Esophagus squamous epithelium (tissue), 5 donors: ENCODE measurements at places on chromosomes 2 and 18.

DNA sequence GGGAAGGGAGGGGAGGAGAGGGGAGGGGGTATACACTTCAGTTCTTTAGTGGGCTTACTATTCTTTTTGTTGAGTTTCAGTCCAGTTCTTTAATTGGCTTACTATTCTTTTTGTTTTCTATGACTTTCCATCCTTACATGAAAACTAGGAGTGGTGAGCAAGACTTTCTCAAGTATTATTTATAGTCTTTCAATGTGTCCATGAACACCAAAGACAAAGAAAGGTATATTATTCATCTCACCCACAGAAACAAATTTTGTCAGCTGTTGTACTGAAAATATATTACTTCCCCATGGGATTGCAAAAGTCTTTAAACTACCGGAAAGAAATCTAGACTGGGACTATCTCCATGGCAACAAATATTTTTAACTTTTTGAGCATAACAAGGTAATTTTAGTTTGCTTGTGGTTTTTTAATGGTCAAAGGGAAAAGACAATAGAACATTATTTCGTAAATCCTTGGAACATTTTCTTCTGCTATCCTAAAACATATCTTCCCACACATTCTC lies 17.6 kb downstream of the ADAM17 start:
- DNase-seq: no peak

DNA sequence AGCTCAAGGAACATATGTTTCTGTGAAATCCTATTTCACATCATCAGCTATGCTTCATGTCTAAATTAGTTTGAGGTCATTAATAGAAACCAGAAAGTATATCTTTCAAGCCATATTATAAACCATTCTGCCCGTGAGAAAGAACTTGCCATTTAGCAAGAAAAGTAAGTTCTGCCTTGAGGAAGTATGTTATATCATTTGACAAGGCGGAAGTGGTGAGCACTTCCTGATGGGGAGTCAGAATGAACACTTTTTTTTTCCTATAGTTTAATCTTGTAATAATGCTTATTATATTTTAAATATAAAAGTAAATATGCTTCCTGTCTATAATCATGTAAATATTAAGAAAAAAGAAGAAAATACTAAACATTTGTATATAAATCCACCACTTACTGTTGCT lies 39.3 kb upstream of the NRXN1 start:
- no peak for DNase-seq

DNA sequence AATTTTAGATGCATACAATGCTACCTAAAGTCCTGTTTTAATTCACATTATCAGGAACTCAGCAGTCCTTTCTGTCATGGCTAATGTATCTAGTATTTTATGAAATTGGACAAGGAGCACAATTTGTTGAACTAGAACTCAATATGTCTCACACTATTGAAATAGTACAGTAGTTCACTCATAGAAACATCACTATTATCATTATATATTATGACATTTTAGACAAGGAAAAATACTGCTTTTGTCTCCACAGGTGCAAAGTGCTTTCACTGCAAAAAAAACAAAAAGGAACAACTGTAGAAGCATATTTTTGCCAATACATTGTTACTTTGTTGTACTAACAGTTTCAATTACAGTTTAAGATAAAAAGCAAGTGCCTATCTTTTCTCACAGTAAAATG lies 419.2 kb upstream of the CDH19 start:
- DNase-seq: no peak

GRCh38 chr2:79971807-79972206 lies 332.7 kb downstream of the LRRTM1 start:
- DNase-seq: no peak

DNA sequence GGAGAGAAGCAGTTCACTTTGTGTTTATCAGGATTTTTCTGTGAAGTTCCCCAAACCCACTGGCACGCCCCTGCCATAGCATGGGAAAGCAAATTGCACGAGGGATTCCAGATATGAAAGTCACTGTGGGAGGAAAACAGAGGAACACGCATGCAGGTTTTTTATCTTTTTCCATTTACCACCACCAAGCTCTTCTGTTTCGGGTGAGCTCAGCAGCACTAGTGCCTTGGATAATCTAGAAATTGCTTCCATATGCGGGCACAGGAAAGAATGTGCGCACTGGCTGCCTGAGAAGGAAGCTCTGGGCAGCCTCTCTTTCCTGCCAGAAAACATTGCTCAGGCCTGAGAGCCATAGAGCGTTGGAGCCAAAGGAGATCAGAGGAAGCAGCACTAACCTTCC lies 65.9 kb upstream of the WIPF1 start:
- no peak for DNase-seq

DNA sequence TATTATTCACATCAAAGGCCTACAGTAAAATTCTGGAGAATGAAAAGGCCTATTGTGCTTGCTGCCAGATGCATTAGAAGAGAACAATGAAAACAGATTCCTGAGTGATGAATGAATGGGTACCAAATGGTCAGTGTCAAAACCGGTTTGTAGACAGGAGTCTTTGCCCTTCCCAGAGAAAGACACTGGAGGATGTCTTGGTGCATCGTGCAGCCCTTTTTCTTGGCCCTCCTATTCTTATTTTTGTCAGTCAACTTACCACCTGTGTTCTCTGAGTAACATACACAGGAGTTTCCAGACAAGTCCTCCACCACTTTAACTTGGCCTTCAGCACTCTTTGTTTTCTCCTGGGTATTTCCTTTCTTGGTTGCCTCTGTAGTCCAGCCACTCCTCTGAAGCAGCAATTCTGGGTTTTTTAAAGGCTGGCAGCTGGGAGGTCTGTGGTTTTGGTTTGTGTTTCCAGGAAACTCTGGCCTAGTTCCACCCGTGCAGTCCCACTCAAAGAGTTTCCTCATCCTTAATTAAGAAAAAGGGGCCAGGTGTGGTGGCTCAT lies 29.4 kb downstream of the PSTPIP2 start:
- no peak for DNase-seq

DNA sequence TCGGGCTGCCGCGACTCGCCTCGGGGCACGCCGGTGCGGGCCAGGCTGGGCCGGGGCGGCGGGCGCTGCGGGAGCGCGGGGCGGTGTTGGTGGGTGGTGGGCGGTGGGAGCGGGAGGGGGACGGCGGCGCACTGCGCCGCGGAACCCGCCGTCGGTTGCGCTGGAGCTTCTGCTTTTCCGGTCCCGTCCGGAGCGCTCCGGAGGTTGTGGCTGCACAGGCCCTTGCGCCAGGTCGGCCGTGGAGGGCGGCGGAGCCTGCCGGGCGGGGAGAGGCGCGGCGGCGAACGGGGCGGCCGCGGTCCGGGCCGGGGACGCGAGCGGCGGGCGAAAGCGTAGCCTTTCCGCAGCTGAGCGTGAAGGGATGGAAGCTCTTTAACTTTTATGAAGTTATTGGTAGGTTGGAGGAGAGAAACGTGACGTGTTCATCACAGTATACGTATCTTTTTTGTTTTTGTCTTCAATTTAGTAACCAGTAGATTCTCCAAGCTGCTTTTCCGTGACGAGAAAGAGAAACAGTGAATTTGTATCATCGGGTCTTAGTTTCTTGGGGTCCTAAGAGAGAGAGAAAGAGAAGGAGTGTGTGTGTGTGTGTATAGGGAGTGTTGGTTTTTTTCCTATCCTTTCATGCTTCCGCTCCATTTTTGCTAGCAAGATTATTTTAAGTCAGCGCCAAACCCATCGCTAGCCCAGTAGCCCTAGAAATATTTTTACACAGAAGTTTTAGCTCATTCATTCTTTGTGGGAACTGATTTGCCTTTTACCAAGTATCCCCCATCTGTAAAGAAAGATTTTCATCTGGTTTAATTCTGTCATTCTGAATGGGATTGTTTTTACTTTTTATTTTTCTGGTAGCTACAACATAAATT lies 535 bp downstream of the ATG4B start:
- no peak for DNase-seq

GRCh38 chr18:70384181-70384790 lies 95.4 kb downstream of the SOCS6 start:
- no peak for DNase-seq

- no peak for DNase-seq
Measured at GRCh38 chr2:126771501-126772195, 115.7 kb downstream of the GYPC start.

GRCh38 chr18:7102131-7102530 lies 15.5 kb downstream of the LAMA1 start:
- DNase-seq: no peak

DNA sequence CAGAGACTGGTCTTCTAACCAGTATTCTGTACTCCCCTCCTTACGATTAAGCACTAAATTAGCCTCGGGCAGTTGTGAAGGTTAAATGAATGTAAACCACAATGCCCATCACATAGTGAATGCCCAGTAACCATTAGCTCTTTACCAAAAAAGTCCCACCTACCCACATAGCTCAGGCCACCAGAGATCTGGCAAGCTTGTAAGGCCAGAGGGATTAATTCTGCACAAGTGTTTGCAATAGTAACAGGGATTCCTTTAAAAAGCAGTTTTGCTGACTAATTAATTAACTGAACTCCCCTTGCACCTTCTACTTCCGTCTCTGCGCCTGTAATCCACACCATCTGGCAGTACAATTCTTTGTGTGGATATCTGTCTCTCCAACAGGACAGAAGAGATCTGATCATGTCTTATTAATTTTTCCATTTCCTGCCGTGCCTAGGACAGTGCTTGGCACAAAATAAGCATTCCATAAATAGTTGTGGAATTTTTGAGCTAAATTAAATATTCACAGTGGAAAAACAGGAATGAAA lies 36.2 kb upstream of the IGFBP2 start:
- DNase-seq: no peak

DNA sequence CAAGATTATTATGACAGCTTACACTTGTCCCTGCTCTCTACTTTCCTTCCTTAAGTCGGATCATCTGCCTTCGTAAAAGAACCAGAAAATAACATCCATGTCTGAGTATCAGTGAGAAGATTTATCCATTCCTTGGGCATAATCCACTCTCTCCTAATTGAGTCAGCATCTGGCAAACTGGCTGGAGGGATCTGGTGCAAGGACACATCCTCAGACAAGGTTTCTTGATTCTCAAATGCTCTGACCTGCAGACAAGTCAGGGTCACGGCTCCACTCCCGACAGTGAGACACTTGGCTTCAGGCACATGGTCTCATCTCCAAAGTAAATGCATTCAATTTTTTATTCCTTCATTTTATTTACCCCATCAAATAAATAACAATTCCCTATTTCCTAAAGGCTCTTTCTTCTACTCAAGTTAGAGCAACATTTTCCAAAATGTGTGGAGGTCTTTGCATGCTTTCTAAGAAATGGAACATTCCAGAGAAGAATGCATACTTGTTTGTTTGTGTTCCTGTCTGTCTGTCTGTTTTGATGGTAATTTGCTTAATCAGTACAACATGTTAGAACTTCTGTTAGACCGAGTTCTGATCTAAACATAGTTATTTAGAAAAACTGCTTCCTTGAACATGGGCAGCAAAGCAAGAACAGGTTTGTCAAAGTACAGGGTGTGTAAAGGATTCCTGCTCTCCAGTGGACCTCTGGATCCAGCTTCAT lies 246.9 kb downstream of the IRS1 start:
- no peak for DNase-seq
